A673 (cell line): ENCODE measurements at places on chromosomes 5 and 9. TPM values are rescaled to one million over a fixed set of nuclear protein-coding genes. Genes with fewer than 3 reads are reported as not detected.

PCDHGA11 gene
- 34.9 and 35.5 TPM in 2 replicates for total RNA-seq

LCN1 gene
- total RNA-seq: not detected in 2 replicates

PCDHB3 gene
- total RNA-seq: 2.6 and 4.9 TPM in 2 replicates

GIN1 gene
- 8.0 and 12.5 TPM in 2 replicates for total RNA-seq
